ENCODE measurements at places on chromosomes 7 and 10.

- DNase-seq, result no peak
Observed at GRCh38 chr10:3902809-3903410, 117.9 kb upstream of the KLF6 start.

DNA sequence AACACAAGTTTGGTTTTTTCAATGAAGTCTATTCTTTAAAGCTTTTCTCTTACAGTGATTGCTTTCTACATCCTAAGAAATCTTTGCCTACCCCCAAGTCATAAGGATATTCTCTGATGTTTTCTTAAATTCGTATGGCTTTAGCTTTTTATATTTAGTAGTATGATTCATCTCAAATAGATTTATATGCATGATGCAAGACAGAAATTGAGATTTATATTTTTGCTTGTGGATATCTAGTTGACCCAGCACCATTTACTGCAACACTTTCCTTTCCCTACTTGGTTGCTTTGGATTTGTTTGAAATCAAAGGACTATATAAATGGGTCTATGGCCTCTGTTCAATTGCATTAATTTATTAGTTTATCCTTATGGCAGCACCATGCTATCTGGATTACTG lies 113.9 kb downstream of the ZNF438 start:
- no peak for DNase-seq

GRCh38 chr10:132200344-132201110 lies 13.8 kb downstream of the DPYSL4 start:
- no peak for DNase-seq

- DNase-seq, result no peak
Observed at GRCh38 chr7:35249537-35249907, 4.4 kb downstream of the TBX20 start.

DNA sequence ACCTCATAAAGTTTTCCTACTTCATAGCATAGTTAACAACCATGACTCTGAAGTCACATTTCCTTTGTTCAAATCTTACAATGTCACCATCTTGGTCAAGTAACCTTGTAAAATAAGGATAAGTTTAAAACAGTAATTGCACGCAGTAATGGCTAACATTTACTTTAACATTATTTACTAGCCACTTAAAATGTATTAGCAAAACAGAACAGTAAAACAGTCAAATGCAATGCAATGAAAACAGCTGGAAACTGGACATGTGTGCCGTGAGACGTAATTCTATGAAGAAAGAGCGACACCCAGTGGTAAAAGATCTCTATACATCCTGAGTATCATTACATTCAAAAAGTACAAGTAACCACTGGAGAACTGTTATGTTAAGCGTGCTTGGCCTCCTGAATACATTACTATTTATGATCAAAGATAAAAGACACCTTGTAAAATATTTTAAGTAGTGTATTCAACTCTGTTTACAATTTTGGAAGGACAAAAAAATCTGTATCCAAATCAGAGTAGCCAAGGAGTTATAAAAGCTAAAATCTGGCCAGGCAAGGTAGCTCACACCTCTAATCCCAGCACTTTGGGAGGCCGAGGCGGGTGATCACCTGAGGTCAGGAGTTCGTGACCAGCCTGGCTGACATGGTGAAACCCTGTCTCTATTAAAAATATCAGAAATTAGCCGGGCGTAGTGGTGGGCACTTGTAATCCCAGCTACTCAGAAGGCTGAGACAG lies 27.2 kb downstream of the ATE1 start:
- DNase-seq, result no peak

DNA sequence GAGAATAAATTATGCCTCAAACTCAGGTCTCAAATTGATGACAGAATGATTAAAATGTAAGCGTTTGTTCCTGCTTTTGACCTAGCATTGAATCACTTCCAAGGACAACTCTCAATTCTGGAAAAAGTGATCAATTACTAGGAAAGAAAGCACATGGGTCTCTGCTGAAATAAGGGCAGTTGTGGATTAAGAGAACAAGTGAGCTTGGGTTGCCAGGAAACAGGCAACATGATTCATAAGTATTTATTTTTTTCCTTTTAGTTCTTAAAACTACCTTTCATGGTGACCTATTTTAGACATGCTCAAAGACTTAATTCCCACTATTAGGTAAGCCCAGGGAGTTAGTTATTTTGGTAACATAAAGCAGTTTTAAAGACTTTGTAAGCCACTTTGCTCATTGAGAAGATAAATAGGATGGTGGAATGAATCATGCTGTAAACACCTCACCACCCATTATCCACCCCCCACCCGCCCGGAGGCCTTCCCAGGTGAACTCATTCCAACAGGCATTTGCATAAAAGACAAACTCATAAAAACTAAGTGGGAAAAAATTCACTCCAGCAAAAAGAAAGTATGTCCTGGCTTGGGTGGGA lies 728.3 kb downstream of the SORCS1 start:
- no peak for DNase-seq

GRCh38 chr10:120946497-120946896 lies 95.3 kb downstream of the WDR11 start:
- DNase-seq, result no peak

GRCh38 chr10:27297844-27298521 lies 57.4 kb upstream of the ACBD5 start:
- DNase-seq, result no peak

DNA sequence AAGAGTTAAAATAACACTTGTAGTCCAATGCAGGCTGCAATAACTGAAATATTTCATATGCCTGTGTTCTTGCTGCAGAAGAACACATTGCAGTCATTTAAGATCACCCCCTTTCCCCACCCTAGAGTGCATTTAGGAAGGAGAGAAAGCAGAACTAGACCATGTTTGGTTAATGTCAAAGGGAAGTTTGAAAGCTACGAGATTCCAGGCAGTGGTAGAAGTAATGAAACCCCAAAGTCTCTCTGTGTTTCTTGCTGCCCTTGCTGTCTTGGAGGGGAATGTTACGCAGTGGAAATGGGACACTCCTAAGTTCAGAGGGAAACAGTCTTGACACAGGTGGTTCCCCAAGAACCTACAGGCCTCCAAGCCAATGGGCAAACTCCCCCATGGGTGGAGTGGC lies 242.9 kb downstream of the PTEN start:
- no peak for DNase-seq
